ENCODE measurements at places on chromosomes 11 and 22.

GRCh38 chr11:98100689-98101088 lies 920.1 kb upstream of the CNTN5 start:
- no peak for DNase-seq

GRCh38 chr22:39471381-39472141 lies 14.7 kb downstream of the MGAT3 start:
- DNase-seq = no peak

DNA sequence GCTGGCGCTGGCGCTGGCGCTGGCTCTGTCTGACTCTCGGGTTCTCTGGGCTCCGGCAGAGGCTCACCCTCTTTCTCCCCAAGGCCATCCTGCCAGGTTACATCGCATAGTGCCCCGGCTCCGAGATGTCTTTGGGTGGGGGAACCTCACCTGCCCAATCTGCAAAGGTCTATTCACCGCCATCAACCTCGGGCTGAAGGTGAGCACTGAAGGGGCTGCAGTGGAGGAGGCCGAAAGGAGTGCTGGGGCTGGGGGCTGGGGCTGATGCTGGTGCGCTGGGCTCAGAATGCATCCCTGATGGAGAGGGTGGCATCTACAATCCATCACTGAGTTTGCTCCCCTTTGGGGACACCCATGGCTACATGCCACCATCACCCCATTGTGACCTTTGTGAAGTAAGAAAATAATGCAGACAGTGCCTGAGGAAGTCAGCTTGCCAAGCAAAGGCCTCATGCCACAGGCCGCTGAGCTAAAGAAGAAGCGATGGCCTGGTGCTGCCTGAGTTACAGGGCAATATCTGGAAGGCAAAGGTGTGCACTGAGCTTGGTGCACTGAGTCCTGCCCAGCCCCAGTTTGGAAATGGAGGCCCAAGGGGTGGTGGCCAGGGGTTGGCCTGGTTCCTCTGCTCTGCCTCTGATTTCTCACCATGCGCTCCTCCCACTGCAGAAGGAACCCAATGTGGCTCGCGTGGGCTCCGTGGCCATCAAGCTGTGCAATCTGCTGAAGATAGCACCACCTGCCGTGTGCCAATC lies 620 bp downstream of the SMPD1 start:
- DNase-seq = no peak

DNA sequence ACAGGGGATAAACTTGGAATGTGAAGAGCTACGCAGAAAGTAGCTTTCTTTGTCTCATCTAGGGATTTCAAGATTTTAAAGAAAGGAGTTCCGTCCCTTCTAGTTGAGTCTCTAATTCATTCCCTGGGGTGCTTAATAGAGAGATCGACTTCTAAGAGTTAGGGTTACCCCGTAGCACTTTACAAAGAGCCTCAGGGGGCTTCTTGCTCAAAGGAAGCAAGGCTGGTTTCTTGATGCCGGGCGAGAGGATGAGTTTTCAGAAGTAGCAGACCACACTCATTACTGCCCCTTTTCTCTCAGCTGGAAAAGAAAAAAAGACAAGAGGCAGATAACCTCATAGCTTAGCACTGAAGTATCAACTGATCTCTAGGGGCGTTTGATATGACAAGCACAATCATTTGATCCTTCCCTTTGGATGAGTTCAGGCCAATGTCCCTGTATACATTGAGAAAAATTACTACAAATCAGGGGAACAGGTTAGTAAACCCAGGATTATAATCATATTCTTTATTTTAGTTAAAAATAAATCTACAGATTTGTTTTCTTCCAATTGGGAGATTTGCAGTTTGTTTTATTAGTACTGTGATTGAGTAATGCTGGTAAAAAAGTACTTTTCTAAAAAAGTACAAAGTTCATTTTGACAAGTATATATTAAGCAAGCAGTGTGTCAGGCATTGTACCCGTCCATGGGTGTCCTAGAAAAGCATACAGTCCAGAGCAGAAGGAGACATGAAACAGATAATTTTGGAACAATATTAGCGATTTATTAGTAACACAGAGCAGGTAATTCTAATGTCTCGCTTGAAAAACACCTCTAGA lies 18.7 kb downstream of the ELMOD1 start:
- DNase-seq = no peak

DNA sequence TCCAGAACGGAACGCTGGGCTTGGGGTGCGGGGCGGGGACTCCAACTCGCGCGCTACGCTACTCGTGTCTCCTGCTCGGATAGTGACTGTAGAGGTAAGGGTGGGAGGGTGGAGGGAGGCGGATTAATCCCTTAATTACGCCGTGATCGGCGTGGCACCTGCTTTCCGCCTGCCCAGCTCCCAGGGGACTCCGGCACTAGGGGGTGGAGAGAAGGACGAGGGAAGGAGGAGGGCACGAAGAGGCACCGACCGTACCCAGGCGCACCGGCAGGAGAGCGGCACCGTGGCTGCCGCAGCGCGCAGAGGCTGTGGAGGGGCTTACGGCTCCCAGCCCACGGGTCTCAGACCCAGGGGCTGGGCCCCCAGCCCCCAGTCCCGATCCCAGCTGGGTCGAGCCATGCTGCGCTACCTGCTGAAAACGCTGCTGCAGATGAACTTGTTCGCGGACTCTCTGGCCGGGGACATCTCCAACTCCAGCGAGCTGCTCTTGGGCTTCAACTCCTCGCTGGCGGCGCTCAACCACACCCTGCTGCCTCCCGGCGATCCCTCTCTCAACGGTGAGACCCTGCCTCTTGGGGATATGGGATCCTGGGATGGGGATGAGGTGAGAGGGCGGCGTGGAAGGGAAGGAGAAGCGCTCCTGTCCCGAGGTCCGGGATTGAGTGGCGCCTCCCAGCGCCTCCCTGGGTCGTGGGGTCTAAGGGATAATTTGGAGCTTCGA lies at the start of gene ROBO3:
TSS of gene ROBO3 (plus strand) at position 252 of the 721 bp plus-strand sequence. CDS start at position 398, 146 bp downstream.
- DNase-seq = peak; percentile 34
